ENCODE measurements at places on chromosomes 16 and 17. TPM values are rescaled to one million over a fixed set of nuclear protein-coding genes. Genes with fewer than 3 reads are reported as not detected.

The ZG16B gene
- total RNA-seq = 4.0 TPM

The PDE6G gene
- total RNA-seq = 1.6 TPM

The NOD2 gene
- total RNA-seq = 28.4 TPM

The WFDC1 gene
- 0.90 TPM for total RNA-seq

The ERBB2 gene
- 3.4 TPM for total RNA-seq

The SLC6A2 gene
- not detected for total RNA-seq

The MYO15A gene
- total RNA-seq = 1.0 TPM

The KRTAP4-5 gene
- not detected for total RNA-seq

The CACNA1H gene
- 1.4 TPM for total RNA-seq

The TNFRSF17 gene
- total RNA-seq = not detected

The ATP2C2 gene
- total RNA-seq = not detected

The AURKB gene
- total RNA-seq = 158 TPM

- ATAC-seq = peak; percentile 73
These were observed 17.6 kb upstream of the CYB5B start for GRCh38 chr16:69406780-69407331.

DNA sequence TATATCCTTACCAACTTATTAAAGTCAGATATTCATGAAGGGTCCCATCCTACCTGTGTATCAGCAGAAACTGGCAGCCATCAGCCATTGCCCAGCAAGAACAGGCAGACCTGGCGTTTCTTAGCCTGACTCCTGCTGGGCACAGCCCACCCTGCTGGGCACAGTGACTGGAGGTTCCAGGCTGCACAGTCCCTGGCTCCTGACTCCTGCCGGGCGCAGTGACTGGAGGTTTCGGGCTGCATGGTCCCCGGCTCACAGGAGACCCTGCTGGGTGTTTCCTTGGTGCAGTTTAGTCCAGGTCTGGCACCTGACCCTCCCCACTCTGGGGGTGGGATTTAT, 6.7 kb downstream of the TIMM22 start:
- no peak for ATAC-seq

DNA sequence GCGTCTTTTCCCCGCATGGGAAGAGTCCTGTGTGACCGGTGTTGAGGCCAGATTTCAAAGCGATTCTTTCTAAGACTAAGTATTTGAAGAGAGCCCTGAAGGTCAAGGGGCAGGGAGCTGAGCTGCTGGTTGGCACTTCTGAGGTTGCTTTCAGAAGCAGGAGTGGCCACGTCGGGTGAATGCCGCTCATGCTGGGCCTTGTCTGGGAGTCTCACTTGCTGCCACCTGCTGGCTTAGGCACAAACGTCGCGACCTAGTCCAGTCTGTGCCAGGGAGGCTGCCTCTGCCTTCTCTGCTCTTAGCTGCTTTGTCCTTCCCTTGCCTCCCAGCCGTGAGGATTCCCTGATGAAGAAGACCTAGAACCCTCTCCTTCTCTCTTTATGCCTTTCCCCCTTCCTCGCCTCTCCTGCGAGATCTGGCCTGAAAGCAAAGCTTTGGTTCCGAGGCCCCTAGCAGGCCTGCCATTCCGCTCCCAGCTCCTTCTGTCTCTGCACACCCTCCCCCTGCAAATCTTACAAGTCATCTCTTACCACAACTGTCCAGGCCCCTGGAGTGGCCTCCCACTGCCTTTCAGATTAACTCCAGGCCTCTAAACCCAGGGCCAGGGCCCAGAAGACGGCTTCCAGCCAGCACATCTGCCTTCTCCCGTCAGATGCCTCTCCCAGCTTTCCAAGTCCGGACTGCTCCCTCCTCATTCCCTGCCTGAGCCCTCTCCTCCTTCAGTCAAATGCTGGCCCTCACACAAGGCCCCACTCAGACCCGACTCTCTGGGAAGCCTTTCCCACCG, 11.4 kb downstream of the CTNS start:
- ATAC-seq = peak; percentile 49

GRCh38 chr16:4968879-4969483, 10.9 kb downstream of the SEC14L5 start:
- no peak for ATAC-seq

DNA sequence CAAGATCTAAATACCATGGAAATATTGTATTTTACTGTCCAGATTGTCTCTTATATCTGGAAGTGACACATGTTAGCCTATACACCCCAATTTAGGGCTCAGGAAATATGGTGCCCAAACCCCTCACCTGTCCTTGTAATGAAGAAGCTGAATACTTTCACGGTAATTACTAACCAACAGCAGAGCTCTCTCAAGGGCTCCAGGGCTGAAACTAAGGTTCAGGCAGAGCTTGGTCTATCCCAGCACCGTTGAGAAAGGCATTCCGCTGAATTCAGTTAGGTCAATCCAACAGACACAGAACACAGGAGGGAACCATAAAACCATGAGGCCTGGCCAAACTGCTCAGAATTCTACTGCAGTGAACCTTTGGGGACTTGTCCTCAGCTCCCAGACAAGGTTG, 14.9 kb downstream of the MYO18A start:
- no peak for ATAC-seq

DNA sequence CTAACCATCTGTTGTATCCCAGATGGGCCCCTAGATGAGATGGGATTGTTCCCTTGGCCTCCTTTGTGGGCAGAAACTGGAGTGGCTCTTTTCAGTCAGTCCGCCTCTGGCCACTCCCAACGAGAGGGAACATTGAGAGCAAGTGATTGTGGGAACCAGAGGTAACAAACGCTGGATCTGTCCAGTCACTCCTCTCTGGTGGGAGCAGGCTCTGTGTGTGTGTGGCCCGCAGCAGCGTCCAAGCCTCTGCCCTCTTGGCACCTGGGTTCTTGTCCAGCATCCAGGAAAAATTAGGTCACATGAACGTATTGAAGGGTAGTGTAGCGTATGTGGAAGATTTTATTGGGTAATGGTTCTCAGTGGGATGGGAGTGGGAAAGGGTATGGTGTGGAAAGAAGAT, 101.9 kb upstream of the COX10 start:
- ATAC-seq = no peak

- ATAC-seq = no peak
These were observed 50.3 kb downstream of the KSR1 start for GRCh38 chr17:27506348-27507218.

DNA sequence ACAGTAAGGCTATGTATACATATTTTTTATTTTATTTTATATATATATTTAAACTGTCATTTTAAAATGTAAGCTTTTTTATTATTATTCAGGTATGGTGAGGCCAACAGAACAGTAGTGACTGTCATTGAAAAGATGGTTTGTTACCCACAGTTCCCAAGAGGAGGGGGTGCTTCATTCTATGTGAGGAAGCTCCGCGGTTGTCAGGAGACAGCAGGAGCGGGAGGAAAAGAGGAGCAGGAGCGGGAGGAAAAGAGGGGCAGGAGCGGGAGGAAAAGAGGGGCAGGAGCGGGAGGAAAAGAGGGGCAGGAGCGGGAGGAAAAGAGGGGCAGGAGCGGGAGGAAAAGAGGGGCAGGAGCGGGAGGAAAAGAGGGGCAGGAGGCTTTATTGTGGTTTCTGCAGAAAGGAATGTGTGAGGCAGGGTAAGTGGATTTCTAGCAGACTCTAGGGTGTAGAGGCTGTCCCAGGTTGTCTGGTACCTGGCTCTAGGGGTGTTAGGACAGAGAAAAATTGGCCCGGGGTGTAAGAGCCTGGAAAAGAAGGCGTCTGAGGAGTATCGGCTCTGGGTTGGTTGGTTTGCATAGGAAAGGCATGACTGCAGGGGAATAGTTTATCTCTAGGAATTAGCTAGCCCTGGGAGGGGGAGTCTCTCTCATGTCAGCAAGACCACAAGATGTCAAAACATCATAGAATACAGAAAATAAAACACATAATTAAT, 64.0 kb downstream of the GP2 start:
- no peak for ATAC-seq

- no peak for ATAC-seq
These were observed 83.9 kb upstream of the IRX3 start for GRCh38 chr16:54370278-54371040.

DNA sequence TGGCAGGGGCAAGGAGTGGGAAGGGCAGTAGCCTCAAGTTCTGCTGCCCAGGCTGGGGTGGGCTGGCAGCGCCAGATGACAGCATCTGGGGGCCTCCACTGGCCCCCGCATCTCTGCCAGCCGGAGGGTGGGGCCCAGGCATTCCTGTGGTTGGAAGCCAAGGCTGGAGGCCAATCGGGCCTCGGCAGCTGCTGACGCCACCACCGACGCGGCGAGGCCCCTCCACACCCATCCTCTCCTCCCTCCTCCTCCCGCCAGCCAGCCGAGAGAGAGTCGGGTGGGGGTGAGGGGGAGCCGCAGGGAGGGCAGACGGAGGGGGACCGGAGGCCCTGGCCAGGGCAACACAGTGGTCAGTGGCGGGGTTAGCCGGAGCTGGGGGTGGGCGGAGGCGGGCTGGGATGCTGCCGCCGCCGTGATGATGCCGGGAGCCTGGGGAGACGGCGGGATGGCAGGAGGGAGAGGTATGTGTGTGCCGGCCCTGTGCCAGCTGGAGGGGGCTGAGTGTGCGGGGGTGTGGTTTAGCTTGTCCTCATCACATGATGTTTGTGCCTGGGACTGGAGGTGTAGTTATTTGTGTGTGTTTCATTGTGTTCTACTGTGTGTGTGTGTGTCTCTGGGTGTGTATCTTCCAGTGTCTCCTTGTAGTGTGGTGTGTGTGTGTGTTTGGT, 36.6 kb downstream of the ARHGAP23 start:
- no peak for ATAC-seq

DNA sequence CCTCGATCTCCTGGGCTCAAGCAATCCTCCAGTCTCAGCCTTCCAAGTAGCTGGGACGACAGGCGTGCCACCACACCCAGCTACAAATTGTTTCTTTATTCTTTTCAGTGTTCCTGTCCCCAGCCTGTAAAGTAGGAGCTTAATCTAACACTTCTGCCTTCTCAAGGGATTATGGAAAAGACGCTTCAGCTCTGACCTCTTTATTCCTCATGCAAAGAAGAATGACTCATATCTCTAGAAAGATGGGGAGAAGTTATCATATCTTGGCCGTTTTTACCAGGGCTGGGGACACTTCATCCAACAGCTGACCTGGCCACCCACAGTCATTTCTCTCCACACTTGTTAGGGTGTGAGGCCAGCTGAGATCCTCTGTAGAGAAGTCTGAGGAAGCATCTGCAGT, 172.6 kb downstream of the HAPSTR1 start:
- ATAC-seq = no peak

DNA sequence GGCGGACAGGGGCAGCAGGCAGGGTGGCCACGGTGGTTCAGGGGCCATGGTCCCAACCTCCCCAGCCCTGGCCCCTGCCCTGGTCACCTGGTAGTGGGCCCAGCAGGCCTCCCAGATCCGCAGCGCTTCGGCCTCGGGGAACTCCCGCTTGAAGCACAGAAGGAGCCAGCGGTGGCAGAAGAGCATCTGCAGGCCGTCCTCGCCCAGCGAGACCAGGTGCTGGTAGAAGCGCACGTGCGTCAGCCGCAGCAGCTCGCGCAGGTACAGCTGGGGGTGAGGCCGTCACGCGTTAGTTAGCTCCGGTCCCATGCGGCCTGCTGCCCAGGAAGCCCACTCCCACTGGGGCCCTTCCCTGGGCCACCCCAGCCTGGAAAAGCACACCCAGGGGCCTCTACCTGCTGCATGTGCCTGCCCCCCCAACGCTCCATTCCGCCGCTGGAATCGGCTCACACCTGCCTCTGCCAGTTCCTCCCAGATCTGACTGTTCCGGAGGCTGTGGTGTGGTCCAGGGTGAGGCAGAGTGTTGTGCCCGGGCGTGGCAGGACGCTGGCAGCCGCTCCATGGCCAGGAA, 90.8 kb downstream of the TBC1D16 start:
- ATAC-seq = no peak

DNA sequence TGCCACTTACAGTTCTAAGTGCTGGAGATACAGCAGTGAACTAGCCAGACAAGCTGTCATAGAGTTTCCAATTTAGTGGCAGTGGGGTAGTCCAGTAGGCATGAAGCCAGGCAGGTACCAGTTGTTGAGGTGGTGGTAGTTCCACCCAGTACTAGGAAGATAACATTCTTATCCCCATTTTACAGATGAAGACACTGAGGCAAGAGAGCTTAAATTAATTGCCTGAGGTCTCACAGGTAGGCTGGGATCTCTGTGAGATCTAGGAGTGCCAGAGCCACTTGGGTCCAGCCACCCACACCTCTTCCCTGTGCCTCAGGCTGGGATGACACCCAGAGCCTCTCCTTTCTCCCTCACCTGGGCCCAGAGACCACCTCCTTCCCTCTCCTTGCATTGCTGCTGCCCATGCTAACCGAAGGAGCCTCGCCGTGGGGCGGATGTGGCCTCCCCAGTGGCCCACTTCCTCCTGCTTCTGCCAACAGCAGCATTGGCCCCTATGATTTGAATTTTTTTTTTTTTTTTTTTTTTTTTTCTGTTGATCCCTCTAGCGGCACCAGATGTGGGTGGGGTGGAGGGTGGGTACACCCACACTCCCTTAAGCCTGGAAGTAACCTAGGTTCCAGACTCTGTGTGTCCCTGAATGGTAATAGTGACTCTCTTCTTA, 114.0 kb downstream of the PRKCB start:
- peak; percentile 33 for ATAC-seq

DNA sequence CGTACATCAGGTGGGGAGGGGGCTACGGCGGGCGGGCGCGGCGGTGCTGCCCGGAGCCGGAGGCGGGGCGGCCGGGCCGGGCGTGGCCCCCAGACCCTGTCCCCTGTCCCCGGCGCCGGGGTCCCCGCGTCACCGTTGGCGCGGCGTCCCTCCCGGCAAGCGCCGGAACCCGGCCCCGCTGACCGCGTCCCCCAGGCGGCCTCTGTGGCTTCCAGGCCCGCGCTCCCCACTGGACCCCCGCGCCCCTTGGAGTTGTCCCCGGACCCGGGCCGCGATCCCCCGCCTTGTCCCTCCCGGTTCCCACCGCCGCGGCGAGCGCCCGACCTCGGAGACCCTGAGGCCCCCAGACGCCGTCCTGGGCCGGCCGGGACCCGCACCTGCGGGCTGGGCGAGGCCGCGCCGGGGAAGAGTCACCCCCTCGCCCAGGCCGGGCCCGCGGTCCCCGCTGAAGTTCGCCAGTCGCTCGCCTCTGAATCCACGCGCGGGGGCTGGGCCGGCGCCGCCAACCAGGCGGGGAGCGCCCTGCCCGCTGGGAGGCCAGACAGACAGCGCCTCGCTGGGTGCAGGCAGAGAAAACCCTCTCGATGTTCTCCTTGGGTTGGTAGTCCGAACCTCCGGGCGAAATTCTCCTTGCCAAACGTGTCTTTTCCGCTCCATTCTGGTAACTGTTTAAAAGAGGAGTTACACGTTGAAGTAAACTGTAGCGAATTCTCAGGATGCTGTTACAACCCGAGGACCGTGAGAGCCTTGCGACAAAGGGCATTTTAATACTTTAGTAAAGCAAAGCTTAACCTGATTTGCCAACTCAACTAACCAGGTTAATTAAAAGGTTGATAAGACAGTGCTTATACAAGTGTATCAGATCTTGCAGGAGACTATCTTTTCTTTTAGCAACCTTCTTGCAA, 761 bp downstream of the GAN start:
- ATAC-seq = peak; percentile 42

DNA sequence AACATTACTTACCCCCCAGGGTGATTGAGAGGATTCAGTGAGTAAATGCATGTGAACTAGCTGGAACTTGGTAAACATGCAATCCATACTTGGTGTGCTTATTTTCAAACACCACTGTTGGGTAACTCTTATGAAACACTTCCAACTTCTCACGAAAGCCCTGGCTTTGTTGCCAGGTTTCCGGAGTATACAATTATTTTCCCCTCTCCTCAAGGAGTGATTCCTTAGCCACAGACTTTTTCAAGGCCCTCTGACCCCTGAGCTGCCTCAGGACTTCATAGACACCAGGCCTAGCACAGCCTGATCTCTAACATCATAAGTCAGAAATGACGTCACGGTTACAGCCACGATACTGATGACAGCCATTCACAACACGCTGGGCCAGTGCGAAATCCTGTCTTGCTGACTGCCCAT, 27.6 kb downstream of the HSD17B2 start:
- no peak for ATAC-seq

Data from activated T-helper 17 cell treated with anti-CD3 and anti-CD28 coated beads, Interleukin-2, amount 50 U/mL, for 72 hours (primary cell).